Pancreas (tissue), 10 donors: ENCODE measurements at places on chromosomes 6 and 20. TPM values are rescaled to one million over a fixed set of nuclear protein-coding genes. Genes with fewer than 3 reads are reported as not detected.

- no peak for DNase-seq
Measured at GRCh38 chr6:168061269-168062210, 17.5 kb downstream of the FRMD1 start.

GRCh38 chr6:156904176-156904967 is 127.2 kb downstream of the ARID1B start:
- DNase-seq: no peak

DNA sequence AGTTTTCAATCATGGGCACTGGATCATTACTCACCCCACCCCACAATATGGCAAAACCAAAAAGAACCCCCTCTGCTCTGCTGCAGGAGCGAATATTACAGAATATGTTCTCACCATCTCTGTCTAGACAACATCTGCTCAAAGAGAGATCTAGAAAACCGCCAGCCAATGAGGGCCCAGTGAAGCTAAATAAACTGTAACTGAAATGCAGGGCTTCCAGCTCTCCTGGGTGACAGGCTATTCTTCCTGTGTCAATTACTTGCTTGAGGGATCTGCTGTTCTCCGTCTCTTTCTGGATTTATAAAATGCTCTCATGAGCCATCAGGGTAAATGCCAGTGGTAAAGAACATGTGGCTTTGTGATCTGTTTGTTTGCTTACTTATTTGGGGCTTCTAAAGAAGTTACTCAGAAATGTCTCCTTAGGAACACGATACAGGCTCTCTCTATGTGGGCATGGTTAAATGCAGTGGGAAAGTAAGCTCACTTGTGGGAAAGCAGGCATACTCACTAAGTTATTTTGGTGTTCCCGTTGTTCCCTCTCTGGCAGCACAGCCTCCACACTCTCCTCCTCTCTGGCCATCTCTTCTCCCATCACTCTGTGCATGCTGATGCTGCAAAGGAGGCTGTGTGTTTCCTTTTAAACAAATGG is 44.8 kb downstream of the TTI1 start:
- no peak for DNase-seq

DNA sequence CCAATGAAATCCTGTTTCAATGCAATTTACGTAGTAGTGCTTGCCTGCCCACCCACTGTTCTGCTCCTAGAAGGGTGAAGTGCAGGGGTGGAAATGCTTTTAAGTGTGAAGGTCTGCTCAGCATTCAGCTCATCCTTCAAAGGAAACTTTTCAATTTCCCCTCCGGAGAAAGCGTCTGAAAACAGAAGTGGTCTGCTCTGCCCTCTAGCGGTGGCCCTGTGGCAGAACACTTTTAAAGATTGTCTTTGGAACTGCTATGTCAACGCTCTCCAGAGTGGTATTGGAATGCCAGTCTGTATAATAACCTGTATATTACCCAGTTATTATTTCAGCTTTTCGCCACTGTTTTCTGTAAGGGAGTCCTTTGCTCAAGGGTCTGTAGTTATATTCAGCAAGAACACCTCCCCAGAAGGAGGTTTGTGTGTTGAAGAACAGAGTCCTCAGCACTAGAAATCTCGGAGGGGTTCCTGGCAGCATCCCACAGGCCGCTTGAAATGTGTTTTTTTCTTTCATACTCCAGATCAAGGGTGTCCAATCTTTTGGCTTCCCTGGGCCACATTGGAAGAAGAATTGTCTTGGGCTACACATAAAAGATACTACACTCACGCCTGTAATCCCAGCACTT is 63.1 kb upstream of the KLHL31 start:
- DNase-seq: no peak

GRCh38 chr6:165843121-165843520 is 180.1 kb upstream of the PDE10A start:
- DNase-seq: no peak

DNA sequence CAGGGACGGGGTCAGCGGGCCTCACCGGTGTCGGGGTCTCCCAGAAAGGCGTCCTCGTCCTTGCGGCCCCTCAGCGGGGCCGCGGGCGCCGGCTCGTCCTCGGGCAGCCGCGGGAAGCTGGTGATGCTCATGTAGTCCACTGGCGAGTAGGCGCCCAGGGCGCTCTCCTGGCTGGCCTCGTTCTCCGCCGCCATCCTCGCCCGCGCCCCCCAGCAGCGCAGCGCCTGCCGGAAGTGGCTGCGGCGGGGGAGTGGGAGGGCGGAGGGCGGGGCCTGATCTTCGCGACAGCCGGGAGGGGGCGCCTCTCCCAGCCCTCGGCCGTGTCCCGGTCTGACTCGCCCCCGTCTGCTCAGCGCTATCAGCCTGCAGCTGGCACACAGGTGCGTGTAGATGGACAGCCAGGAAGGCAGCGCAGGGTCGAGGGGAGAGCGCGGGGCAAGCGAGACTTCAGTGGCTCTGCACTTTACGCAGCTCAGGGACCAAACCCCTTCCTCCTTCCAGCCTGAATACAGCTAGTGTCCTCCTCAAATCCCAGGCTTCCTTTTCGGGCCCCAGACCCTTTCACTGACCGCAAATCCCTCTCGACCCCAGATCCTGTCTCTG is at the start of gene GGT7:
Gene GGT7 (minus strand): TSS at position 235 of the 603 bp plus-strand sequence. CDS start 41 bp downstream, at position 194.
- peak; percentile 87 for DNase-seq

RAMACL gene
- total RNA-seq: 2.9 TPM
